ENCODE measurements at places on chromosomes 2 and 18. TPM values are rescaled to one million over a fixed set of nuclear protein-coding genes. Genes with fewer than 3 reads are reported as not detected.

- DNase-seq: no peak
- no peak overlapping the region for H3K27ac ChIP-seq
- no peaks in the 10 kb centered on the region for H3K36me3 ChIP-seq
- H3K4me3 ChIP-seq: no peak overlapping the region
- H3K4me1 ChIP-seq: no peaks in the 10 kb centered on the region
- H3K27me3 ChIP-seq: no peaks in the 10 kb centered on the region
These were observed 687.1 kb downstream of the DPP10 start for GRCh38 chr2:115129536-115129935.

GRCh38 chr2:161722547-161723503, 98.6 kb downstream of the SLC4A10 start:
- H3K27me3 ChIP-seq: no peaks in the 10 kb centered on the region
- no peaks in the 10 kb centered on the region for H3K4me1 ChIP-seq
- no peaks in the 10 kb centered on the region for H3K36me3 ChIP-seq
- H3K4me3 ChIP-seq: no peak overlapping the region
- DNase-seq: no peak
- H3K27ac ChIP-seq: no peak overlapping the region

- H3K27ac ChIP-seq: no peak overlapping the region
- no peak overlapping the region for H3K4me3 ChIP-seq
- H3K4me1 ChIP-seq: no peaks in the 10 kb centered on the region
- H3K36me3 ChIP-seq: peaks cover 52% of the 10 kb centered on the region
- DNase-seq: peak; percentile 27
These were observed 12.6 kb downstream of the NOP58 start for GRCh38 chr2:202278036-202278760.

DNA sequence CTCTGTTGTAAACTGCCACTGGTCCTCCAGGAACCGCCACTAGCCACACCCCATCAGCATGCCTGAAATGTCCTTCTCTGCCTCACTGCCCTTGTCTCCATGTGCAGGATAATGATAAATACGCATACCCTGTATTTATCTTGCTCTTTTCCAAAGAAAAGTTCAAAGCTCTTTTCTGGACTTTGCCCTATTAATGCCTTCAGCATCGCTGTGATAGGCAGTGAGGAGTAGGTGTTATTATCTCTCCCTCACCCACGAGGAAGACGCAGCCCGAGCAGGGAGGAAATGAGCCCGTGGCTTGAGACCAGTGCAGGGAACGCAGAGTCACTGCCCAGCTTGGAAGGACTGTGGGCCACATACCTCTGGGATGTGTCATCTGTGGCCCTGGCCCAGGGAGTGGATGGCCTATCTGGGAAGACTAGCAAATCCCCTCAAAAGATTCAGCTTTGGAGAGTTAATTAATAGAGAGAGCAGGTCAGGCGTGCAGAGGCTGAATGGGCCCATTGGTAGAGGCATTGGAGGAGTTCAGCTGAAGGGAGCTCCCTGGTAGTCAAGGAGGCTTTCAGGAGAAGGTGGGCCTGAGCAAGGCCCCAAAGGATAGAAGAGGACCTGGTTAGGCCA, 39.5 kb upstream of the MCFD2 start:
- no peak for DNase-seq
- H3K4me1 ChIP-seq: no peaks in the 10 kb centered on the region
- H3K27me3 ChIP-seq: no peaks in the 10 kb centered on the region
- H3K27ac ChIP-seq: no peak overlapping the region

GRCh38 chr2:206521612-206522011, 78.3 kb downstream of the ADAM23 start:
- no peak overlapping the region for H3K4me3 ChIP-seq
- H3K36me3 ChIP-seq: no peaks in the 10 kb centered on the region
- H3K4me1 ChIP-seq: no peaks in the 10 kb centered on the region
- H3K27me3 ChIP-seq: no peaks in the 10 kb centered on the region
- no peak for DNase-seq

DNA sequence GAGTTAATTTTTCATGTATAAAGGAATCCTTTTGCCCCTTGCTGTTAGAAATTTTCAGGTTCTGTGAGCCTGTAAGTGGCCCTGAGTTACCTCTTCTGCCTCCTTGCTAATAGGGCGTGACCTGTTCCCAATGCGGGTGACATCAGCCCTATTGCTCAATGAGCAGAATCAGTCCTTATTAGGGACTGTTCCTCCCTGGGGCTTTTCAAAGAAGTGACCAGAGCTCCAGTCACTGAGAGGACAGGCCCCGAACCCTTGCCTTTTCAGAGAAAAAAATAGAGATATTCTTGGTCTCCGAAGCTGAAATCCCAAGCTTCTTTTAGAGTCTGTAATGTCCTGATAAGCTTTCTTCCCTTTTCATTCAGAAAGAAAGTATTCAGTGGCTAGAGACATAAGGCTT, 8.2 kb upstream of the APOB start:
- no peak for DNase-seq
- no peaks in the 10 kb centered on the region for H3K36me3 ChIP-seq
- no peak overlapping the region for H3K4me3 ChIP-seq
- H3K27ac ChIP-seq: no peak overlapping the region

DNA sequence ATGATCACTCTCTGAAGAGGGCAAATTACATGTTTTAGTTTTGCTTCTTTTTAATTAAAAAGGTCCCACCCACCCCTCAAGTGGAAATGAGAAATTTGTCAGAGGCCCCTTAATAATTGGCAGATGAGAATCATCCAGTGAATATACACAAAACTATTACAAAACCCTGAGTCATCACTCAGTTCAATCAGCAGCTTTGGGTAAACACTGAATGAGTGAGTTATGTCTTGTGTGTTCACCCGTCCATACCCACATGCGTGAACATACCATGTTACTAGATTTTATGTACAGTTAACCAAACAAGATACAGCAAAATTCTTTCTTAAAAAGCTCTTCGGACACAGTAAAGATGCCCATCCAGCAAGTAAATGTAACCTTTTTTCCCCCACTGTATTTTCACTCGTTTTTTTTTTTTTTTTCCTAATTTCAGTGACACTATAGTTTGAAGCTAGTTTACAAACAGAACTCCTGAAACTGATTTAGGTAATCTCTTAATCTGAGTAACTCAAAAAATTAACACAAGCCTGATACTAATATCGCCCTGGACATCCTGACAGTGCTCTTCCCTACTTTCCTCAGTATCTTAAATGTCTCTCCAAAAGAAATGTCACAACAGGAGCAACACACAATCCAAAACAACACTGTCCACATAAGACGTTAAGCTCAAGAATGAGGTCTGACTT, 1.4 kb downstream of the PSME4 start:
- peak overlapping the region; percentile 78 for H3K27ac ChIP-seq
- peaks cover 27% of the 10 kb centered on the region for H3K4me1 ChIP-seq
- H3K27me3 ChIP-seq: no peaks in the 10 kb centered on the region
- peak overlapping the region; percentile 92 for H3K4me3 ChIP-seq

- H3K27me3 ChIP-seq: no peaks in the 10 kb centered on the region
- no peak for DNase-seq
- no peak overlapping the region for H3K27ac ChIP-seq
- H3K4me1 ChIP-seq: no peaks in the 10 kb centered on the region
These were observed 460.5 kb downstream of the ERBB4 start for GRCh38 chr2:212078103-212078502.

GRCh38 chr2:127957240-127957639, 70.6 kb downstream of the SAP130 start:
- DNase-seq: no peak
- no peak overlapping the region for H3K4me3 ChIP-seq
- peaks cover 41% of the 10 kb centered on the region for H3K36me3 ChIP-seq
- H3K27me3 ChIP-seq: no peaks in the 10 kb centered on the region
- no peaks in the 10 kb centered on the region for H3K4me1 ChIP-seq

- no peaks in the 10 kb centered on the region for H3K4me1 ChIP-seq
- no peak overlapping the region for H3K27ac ChIP-seq
- no peak overlapping the region for H3K4me3 ChIP-seq
- no peaks in the 10 kb centered on the region for H3K27me3 ChIP-seq
- no peaks in the 10 kb centered on the region for H3K36me3 ChIP-seq
- DNase-seq: no peak
These were observed 392.6 kb upstream of the CHST9 start for GRCh38 chr18:27577752-27578151.

GRCh38 chr2:79447463-79447862, 65.4 kb upstream of the CTNNA2 start:
- no peak overlapping the region for H3K27ac ChIP-seq
- H3K27me3 ChIP-seq: no peaks in the 10 kb centered on the region
- H3K36me3 ChIP-seq: no peaks in the 10 kb centered on the region
- no peak for DNase-seq
- no peak overlapping the region for H3K4me3 ChIP-seq
- no peaks in the 10 kb centered on the region for H3K4me1 ChIP-seq

DNA sequence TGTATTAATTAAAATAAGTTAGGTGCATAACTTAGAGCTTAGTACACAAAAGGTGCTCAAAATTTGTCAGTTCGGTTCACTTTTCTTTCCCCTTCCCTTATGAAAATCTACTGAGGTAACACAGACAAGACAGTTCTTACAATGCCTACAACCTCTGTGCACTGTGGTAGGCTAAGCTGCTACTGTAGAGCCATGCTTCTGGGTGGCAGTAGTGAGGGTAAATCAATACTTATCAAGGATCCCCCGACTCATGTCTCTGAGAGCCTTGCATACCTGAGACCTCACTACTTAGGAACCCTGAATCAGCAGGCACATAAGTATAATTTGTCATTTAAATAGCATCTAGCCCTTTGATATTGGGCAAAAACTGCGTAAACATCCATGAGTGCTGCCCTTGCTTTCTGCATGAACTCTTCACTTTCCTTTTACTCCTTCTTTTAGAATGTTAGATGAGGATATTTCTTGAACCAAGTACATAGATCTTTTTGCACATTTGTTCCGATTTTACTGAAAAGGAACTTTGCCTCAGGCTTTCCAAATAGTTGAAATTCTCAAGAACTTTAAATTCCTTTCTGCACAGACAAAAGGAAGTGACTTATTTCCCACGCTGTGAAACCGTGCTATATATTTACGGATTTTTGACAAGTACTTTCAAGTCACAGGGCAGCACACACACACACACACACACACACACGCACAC, 234.4 kb downstream of the TRIB2 start:
- H3K4me1 ChIP-seq: no peaks in the 10 kb centered on the region
- no peak overlapping the region for H3K27ac ChIP-seq
- DNase-seq: no peak
- H3K36me3 ChIP-seq: no peaks in the 10 kb centered on the region

DNA sequence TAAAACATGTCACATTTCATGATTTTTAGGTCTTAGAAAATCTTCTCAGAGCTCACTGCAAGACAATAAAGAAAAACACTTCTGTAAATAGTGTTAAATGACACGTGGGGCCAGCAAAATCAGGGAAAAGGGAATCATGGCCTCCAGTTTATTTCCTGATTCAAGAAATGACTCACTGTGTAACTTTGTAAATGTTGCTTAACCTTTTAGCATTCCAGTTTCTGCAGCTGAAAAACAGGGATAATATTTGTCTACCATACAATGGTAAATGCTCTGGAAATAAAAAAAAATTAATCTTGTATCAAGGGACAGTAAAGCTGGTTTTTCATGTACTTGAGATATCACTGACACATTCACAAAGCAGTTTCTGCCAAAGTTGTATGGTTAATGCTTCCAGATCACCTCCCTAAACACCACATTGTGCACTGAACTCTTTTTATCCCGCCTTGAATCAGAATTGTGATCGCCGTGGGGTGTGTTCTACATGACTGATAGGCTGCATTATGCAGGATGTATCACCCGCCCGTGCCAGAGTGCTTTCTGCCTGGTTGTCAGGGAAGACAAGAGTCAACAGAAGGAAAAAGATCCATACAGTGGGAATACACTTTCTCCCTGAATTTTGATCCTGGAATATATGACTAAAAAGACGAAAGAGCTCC, 238.8 kb downstream of the IKZF2 start:
- no peaks in the 10 kb centered on the region for H3K36me3 ChIP-seq
- no peak overlapping the region for H3K4me3 ChIP-seq
- no peaks in the 10 kb centered on the region for H3K27me3 ChIP-seq
- no peak for DNase-seq

- no peaks in the 10 kb centered on the region for H3K27me3 ChIP-seq
- DNase-seq: no peak
- no peak overlapping the region for H3K4me3 ChIP-seq
These were observed 1114.7 kb downstream of the SOCS6 start for GRCh38 chr18:71403501-71403900.

DNA sequence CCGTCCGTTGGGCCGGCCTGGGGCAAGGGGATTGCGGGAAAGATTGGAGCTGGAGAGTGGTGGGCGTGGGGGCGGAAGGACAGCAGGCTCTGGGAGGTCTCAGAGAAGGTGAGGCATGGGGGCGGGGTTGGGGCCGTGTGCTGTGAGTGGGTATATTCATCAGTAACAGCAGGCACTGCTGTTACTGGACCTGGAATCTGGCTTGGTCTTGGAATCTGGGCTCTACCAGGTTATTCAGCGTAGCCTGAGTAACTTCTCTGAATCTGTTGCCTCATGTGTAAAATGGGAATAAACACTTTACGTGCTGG, 435 bp downstream of the RNF181 start:
- H3K27ac ChIP-seq: peak overlapping the region; percentile 82
- peak overlapping the region; percentile 92 for H3K4me3 ChIP-seq
- DNase-seq: no peak
- peaks cover 18% of the 10 kb centered on the region for H3K36me3 ChIP-seq
- H3K4me1 ChIP-seq: peaks cover 25% of the 10 kb centered on the region

- peak; percentile 36 for DNase-seq
- peaks cover 13% of the 10 kb centered on the region for H3K4me1 ChIP-seq
- no peaks in the 10 kb centered on the region for H3K36me3 ChIP-seq
- H3K4me3 ChIP-seq: no peak overlapping the region
- no peaks in the 10 kb centered on the region for H3K27me3 ChIP-seq
These were observed 63.8 kb downstream of the HAUS1 start for GRCh38 chr18:46167971-46168370.

ZNF521 gene
- 3.5 TPM for total RNA-seq

POTEJ gene
- not detected for total RNA-seq

CD302 gene
- 2.0 TPM for total RNA-seq

IL37 gene
- not detected for total RNA-seq

DSC2 gene
- total RNA-seq: 0.40 TPM

GALNT5 gene
- not detected for total RNA-seq

WDPCP gene
- total RNA-seq: 22.9 TPM
